ENCODE measurements at places on chromosomes 11 and 22. TPM values are rescaled to one million over a fixed set of nuclear protein-coding genes. Genes with fewer than 3 reads are reported as not detected.

- H3K27ac ChIP-seq: no peak overlapping the region
- H3K4me1 ChIP-seq: peaks cover 4% of the 10 kb centered on the region
- H3K4me3 ChIP-seq: no peak overlapping the region
- DNase-seq: no peak
- peaks cover 12% of the 10 kb centered on the region for H3K36me3 ChIP-seq
- H3K27me3 ChIP-seq: no peaks in the 10 kb centered on the region
Measured at GRCh38 chr11:61994981-61995380, 27.5 kb upstream of the FTH1 start.

GRCh38 chr11:60835534-60835846, 6.4 kb upstream of the CCDC86 start:
- H3K27ac ChIP-seq: no peak overlapping the region
- peaks cover 14% of the 10 kb centered on the region for H3K27me3 ChIP-seq

- no peak overlapping the region for H3K27ac ChIP-seq
- H3K27me3 ChIP-seq: no peaks in the 10 kb centered on the region
- H3K4me3 ChIP-seq: no peak overlapping the region
- no peaks in the 10 kb centered on the region for H3K4me1 ChIP-seq
Measured at GRCh38 chr11:116096272-116096995, 592.2 kb upstream of the CADM1 start.

DNA sequence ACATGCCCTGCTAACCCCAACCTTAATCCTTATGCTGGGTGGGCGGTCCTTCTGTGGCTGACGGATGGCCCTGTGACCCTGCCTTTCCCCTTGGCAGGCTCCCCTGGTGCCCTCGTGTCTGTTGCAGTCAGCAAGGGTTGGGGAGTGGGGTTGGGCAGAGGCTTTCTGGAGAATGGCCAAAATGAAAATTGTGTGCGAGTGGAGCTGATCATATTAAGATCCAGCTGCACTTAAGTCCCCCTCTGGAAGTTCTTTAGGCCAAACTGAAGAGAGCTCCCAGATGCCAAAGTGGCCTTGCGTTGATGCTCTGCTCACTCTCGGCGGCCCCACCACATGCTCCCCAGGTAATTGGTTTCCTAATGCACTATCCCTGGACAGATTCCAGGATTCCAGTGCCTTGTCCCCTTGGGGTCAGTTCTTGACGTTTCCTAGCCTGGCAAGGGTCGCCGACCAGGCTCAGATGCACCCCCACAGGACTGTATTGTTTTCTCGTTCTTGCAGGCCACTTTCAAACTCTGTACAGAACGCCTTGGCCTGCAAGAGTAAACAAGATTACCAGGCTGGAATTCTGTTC, 16.4 kb upstream of the C11orf96 start:
- H3K4me1 ChIP-seq: peaks cover 8% of the 10 kb centered on the region
- H3K4me3 ChIP-seq: no peak overlapping the region
- no peak overlapping the region for H3K27ac ChIP-seq
- no peak for DNase-seq
- no peaks in the 10 kb centered on the region for H3K36me3 ChIP-seq
- H3K27me3 ChIP-seq: no peaks in the 10 kb centered on the region

GRCh38 chr22:49760630-49761571, 66.8 kb downstream of the BRD1 start:
- H3K4me3 ChIP-seq: no peak overlapping the region
- peak overlapping the region; percentile 57 for H3K27ac ChIP-seq
- peak; percentile 62 for DNase-seq
- H3K4me1 ChIP-seq: peaks cover 22% of the 10 kb centered on the region

- H3K4me3 ChIP-seq: peak overlapping the region; percentile 75
- no peaks in the 10 kb centered on the region for H3K36me3 ChIP-seq
- DNase-seq: peak; percentile 76
- peaks cover 16% of the 10 kb centered on the region for H3K4me1 ChIP-seq
- peak overlapping the region; percentile 73 for H3K27ac ChIP-seq
- H3K27me3 ChIP-seq: peaks cover 64% of the 10 kb centered on the region
Measured at GRCh38 chr11:76782531-76783293, 444 bp upstream of the TSKU start.

- H3K27me3 ChIP-seq: peaks cover 11% of the 10 kb centered on the region
- H3K4me3 ChIP-seq: no peak overlapping the region
- no peaks in the 10 kb centered on the region for H3K36me3 ChIP-seq
- no peak for DNase-seq
- no peak overlapping the region for H3K27ac ChIP-seq
Measured at GRCh38 chr11:134786636-134787035, 374.6 kb upstream of the B3GAT1 start.

GRCh38 chr11:120149246-120149645, 11.3 kb upstream of the TRIM29 start:
- peaks cover 48% of the 10 kb centered on the region for H3K27me3 ChIP-seq
- H3K36me3 ChIP-seq: no peaks in the 10 kb centered on the region
- H3K27ac ChIP-seq: no peak overlapping the region
- H3K4me3 ChIP-seq: no peak overlapping the region
- no peak for DNase-seq

DNA sequence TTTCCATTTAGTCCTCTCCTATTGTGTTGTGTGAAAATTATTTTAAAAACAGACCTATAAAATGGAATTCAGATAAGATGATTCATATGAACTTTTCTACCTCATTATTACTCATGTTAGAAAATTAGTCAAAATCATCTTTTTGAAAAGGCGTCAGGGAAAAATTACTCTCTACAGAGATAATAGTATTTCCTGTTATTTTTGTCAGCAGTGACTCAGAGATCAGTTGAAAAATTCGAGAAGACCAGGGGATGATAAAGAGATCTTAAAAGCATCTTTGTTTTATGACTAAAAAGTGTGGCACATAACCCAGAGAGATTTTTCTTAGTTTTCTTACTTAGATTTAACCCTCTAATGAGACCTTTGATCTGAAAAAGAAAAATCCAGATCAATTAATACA, 157.9 kb upstream of the CARD18 start:
- no peaks in the 10 kb centered on the region for H3K27me3 ChIP-seq
- no peaks in the 10 kb centered on the region for H3K36me3 ChIP-seq
- peaks cover 3% of the 10 kb centered on the region for H3K4me1 ChIP-seq
- no peak overlapping the region for H3K27ac ChIP-seq

- no peaks in the 10 kb centered on the region for H3K36me3 ChIP-seq
- H3K4me1 ChIP-seq: no peaks in the 10 kb centered on the region
- H3K27me3 ChIP-seq: peaks cover 13% of the 10 kb centered on the region
- H3K4me3 ChIP-seq: no peak overlapping the region
- DNase-seq: no peak
Measured at GRCh38 chr11:1375955-1376258, 13.8 kb upstream of the BRSK2 start.

Gene TRIM49
- not detected for total RNA-seq

Gene GLYAT
- total RNA-seq: not detected

Gene PGA5
- total RNA-seq: not detected

Gene ARHGAP20
- 0.02 TPM for total RNA-seq
